Urinary bladder (tissue), 4 donors: ENCODE measurements at places on chromosomes 1 and 21. TPM values are rescaled to one million over a fixed set of nuclear protein-coding genes. Genes with fewer than 3 reads are reported as not detected.

GRCh38 chr1:197235355-197235754 lies 32.7 kb upstream of the CRB1 start:
- DNase-seq, result no peak

- no peak for DNase-seq
Measured at GRCh38 chr1:238606896-238607295, 716.2 kb upstream of the ZP4 start.

DNA sequence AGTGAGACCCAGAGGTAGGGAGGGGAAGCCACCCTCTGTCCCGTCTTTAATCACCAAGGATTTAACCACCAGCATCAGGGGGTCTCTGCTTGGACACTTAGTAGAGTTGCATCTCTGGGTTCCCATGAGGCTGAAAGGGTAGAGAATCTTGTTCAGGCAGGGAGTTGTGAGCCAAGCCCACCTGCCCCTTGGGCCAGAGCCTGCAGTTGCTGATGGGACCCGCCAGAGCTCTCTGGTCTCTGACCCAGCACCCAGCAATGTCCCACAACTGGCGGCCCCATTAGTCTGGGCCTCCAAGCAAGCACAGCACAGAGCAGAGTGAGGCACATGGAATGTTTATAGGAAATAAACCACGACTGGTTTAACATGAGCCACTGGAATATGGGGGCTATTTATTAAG lies 166.3 kb downstream of the TRIM33 start:
- DNase-seq, result no peak

- no peak for DNase-seq
Measured at GRCh38 chr1:245264226-245264625, 109.4 kb downstream of the KIF26B start.

Gene TSPAN1
- 7.9 TPM for total RNA-seq

Gene GFI1
- 0.63 TPM for total RNA-seq

DNA sequence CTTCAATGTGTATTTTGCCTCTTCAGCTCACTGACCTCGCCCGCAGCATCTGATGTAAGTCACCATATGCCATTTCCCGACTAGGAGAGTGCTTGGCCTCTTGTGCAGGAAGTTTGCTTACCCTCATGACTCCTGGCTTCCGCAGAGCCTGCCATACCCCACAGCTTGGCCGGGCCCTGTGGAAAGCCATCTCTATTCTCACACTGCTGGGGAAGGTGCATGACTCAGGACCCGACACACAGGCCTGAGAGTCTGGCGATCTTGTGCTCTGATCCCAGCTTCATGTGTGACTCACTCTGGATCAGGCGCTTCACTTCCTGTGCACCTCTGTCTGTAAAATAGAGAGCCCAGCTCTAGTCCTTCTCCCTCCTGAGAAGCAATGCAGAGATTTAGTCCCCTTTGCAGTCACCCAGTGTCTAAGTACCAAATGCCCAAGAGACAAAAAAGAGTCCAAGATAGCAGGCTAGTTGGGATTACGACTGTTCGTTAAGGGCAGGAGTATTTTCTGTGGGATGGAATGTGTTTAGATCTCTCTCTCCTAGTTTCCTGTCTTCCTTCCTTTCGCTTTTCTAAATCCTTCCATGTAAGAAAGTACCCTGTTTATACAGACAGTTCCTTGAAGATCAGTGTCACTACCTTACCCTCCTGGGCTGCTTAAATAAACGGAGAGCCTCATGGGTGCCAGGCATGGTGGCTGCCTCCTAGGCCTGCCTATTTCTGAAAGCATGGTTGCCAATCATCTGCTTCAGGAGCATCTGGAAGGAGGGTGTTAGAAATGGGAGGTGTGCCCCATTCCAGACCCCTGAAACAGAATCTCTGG lies 62.8 kb upstream of the KIF26B start:
- DNase-seq, result no peak

DNA sequence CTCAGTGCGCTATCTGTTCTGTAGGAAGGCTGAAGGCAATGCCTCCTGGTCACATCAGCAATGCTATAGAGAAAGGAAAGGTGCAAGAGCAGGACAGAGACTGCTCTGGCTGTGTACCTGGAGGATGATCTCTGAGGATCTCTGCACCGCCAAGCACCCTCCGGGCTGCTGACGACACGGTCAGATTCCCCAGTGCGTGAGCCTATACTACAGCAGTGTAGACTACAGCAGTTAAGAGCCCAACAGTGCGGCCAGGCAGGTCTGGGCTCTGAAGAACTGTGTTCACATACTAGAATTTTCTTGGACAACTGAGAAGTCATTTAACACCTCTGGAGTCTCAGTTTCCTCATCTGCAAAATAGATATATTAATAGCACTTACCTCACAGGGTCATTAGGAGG lies 39.9 kb downstream of the ITPKB start:
- no peak for DNase-seq

DNA sequence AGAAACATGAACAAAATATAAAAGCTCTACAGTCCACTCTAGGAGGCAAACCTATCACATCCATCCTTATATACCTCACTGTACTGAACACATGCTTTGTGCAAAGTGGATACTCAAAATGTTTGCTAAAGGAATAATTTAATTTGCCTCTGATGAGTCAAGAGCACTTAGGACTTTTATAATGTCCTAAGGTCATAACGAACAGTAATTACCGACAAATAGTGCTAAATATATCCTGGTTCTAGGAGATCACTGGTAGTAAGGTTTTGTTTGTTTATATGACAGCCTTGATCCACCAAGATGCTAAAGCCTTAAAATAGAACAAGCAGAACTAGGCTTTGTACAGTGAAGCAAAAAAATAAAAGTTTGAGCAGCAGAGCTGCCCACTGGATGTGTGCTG lies 70.6 kb downstream of the GADD45A start:
- no peak for DNase-seq
